ENCODE measurements at places on chromosomes 6 and 20.

DNA sequence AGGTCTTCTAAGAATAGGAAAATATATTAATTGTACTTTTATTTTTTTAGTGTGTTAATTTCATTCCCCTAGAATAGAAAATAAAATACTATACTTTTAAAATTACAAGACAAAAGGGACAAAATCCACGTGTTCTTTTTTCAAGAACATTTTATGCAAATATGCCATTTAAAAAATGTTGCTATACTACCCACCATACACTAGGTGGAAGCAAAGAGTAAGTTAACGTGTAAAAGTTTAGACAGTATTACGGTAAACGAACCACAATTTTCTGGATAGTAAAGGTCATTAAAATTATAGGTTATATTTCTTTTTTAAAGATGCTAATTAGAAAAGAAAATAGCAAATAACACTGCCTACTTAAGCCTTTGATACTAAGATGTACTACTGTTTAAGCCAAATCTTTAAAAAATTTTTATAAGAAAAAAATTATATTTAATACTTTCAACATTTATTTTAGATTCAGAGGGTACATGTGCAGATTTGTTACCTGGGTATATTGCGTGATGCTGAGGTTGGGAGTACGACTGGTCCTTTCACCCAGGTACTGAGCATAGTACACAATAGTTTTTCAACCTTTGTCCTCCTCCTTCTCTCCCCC is 287.6 kb downstream of the PHF3 start:
- no peak for DNase-seq

GRCh38 chr20:35547329-35547728 is 5.5 kb downstream of the ERGIC3 start:
- no peak for DNase-seq

GRCh38 chr6:137277971-137278637 is 58.9 kb upstream of the IFNGR1 start:
- DNase-seq: no peak

DNA sequence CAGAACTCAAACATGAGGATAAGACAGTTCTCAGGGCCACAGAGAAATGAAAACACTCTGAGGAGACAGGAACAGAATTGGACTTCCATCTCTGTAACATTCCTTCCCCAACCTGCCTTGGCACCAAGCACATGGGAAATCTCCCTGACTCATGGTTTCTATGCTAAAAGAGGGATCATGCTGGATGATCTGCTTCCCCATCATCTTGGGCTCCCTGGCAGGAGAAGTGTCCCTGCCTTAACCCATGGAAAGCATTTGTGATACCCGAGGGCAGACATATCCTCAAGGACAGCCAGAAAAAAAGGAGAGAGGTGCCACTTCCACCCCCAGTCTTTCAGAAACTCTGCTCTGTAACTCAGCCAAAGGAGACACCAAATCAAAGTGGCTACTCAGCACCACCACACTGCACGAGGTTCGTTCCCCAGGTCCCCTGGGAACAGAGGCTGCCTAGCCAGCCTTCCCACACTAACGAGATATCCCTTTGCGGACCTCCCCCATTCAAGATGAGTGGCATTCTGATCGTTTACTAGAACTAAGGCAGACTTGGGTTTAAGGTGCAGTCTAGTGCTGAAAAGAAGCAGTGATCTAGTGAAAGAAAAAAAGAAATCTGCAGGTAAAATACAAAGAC is 34.8 kb downstream of the BLOC1S5 start:
- DNase-seq: no peak

DNA sequence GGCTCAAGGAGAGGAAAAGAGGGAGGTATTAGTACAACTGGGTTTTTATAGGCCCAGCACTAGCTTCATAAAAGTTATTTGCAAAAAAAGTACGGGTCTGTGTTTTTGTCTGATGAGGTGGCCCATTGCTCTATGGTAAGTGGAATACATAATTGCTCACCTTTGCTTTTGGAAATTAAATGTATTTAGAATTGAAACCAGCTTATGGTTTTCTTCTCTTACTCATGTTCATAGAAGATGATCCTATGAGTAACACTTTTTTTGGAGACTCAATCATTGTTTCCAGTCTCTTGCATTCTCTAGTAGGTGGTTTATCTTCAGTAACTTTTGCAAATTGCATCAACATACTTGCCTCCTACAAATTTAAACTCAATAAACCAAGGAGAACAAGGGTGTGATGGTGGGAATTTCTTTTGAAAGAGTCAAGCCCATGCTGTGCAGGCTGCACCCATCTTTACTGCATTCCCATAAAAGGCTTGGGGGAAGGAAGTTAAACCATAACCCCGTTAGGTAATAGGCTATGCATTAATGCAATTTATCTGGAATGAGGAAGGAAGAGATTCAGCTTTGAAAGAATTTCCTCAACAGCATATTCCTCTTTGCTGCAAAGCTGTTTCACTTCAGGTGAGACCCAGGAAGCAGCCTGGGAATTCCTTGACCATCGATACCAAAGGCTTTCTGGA is 48.5 kb upstream of the EDN1 start:
- DNase-seq: no peak

DNA sequence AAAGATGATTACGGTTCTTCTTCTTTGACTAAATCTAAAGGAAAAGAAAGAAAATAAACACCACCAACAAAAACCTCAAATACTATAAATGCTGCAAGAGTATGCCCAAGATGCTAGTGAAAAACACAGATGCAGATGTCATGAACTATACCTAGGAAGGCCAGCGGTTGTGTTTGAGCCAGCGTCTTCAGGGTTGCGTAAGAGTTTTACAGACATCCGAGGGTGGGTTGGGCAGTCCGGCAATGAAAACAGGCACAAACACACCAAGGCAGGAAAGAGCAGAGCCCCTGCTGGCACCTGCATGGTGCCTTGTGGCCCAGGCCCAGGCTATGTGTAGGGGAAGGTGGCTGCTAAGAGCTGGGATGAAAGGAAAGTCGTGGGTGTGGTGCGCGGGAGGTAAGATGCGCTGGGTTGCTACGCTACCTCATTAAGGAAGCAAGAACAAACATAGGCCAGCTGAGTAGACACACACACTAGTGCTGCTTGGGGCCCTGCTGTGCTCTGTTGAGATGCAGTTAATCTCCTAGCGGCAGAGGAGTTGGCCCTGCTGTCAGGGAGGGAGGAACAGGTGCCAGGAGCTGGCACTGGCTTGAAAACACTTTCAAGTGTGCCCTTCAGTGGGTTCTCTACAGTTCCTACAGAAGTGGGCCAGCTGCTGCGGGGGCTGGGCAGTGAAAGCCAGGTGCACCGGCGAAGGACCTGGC is 170.2 kb upstream of the PLN start:
- DNase-seq: no peak

DNA sequence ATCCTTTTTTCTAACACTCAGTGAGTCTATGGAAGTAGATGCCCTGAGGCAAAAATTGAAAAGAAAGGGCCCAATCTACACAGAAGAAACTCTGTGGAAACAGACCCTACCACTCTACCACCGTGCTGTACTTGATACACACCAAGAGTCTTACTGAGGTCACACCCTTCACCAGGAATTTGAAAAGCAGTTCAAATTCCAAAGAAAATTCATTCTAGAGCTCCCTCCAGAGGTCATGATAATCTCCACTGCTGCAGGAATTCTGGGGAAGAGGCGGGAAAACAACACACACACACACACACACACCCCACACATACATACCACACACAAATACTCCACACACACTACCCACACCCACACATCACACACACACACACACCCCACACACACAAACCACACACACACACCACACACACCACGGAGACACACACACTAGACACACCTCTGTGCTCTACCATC is 336.8 kb downstream of the HDGFL1 start:
- no peak for DNase-seq

- no peak for DNase-seq
These were observed 67.5 kb downstream of the PHACTR3 start for GRCh38 chr20:59671661-59672471.

DNA sequence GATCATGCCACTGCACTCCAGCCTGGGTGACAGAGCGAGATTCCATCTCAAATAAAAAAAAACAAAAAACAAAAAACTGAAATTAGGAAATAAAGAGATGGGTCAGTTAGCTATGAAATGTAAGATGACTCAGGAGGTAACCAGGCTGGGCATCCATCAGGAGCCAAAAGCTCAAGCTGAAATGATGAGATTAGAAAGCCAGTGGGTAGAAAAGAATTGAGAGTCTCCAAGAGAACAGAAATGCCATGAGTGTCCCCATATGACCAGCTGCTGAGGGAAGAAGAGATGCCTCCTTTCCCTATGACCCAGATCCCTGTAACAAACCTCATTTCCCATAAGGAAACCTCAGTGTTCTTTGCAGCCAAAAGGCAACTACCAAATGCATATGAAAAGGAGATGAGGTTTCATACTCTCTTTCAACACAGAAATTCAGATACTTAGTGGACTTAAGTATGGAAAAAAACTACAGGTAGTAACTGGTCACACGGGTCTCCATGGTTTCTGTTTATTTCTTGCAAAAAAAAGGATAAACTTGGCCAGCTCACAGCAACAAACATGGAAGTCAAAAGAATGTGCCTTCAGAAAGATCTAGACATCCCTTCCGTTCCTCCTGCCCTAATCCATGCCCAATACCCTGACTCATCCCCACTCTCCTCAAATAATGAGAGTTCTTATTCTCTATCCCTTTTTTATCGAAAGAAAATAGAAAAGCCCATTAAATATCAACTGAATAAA is 8.1 kb downstream of the ARHGAP18 start:
- no peak for DNase-seq

- no peak for DNase-seq
These were observed 331.6 kb downstream of the RNGTT start for GRCh38 chr6:88631830-88632229.

- DNase-seq: peak; percentile 42
These were observed 545 bp downstream of the ACTR5 start for GRCh38 chr20:38748861-38749149.

- DNase-seq: no peak
These were observed 31.9 kb upstream of the SIRPA start for GRCh38 chr20:1863296-1863695.

DNA sequence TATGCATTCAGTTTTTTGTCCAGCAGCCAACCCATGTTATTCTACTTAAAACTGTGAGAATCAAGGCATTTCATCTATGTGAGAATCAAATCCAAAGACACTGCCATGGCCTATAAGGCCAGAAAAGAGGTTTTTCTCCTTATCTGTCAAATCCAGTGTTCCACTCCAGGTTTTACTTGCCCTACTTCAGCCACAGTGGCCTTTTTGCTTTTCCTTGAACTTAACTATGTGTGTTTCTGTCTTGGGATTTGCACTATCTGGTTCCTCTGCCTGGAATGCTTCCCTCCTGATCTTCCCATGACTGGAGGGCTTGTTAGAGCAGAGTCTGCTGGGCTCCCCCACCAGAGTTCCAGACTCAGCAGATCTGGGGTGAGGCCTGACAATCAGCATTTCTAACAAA is 113.1 kb upstream of the DOK5 start:
- no peak for DNase-seq

DNA sequence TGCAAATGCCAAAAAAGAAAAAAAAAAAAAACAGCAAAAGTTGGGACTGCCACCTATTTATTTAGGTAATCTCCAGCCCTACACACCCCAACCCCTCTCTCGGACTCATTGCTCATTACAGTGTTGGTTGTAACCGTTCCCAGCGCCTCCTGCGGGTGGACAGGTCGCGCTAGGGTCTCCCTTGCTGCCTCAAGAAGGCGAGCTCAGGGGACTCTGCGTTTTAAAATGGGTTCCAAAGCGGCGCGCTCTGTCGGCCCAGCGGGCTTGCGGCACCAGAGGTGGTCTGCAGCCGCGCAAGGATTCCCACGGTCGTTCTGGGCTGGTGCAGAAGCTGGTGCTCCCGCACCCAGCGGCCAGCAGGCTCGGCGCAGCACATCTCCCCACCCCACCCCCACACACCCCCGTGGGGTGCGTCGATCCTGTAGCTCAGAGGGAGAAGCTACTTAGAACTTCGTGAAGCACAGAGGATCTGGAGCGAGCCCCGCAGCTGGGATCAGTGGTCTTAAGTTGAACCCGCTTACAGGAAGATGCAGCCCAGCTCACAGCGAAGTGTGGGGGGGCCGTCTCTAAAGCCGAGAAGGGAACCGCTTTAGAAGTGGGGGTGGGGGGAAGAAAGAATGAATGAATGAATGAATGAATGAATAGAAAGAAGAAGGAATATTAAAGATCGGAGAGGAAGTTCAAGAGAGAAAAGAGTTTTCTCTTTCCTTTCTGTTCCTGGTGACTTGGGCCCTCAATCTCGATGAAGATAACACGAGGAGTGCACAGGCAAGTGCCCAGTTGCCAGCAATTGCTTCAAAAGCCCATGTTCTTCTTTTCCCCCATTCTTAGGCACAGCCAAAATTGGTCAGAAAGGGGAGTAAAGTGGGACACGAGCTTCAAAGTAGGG is 780 bp downstream of the TFAP2A start:
- DNase-seq: no peak

DNA sequence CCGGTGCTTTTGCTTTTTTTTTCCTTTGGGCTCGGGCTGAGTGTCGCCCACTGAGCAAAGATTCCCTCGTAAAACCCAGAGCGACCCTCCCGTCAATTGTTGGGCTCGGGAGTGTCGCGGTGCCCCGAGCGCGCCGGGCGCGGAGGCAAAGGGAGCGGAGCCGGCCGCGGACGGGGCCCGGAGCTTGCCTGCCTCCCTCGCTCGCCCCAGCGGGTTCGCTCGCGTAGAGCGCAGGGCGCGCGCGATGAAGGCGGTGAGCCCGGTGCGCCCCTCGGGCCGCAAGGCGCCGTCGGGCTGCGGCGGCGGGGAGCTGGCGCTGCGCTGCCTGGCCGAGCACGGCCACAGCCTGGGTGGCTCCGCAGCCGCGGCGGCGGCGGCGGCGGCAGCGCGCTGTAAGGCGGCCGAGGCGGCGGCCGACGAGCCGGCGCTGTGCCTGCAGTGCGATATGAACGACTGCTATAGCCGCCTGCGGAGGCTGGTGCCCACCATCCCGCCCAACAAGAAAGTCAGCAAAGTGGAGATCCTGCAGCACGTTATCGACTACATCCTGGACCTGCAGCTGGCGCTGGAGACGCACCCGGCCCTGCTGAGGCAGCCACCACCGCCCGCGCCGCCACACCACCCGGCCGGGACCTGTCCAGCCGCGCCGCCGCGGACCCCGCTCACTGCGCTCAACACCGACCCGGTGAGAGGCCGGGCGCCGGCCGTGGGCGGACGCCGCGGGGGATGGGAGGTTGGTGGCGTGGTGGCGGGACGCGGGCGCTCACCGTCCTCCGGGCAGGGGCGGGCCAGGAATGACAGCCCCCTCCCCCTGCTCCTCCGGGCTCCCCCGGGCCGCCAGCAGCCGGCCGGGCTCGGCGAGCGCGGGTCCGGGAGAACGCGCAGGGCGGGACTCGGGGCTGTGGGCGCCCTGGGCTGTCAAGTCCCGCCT is 606 bp downstream of the ID4 start:
- no peak for DNase-seq

GRCh38 chr6:68967549-68968300 is 332.6 kb downstream of the ADGRB3 start:
- peak; percentile 58 for DNase-seq

GRCh38 chr6:139650941-139651340 is 276.5 kb upstream of the CITED2 start:
- no peak for DNase-seq

DNA sequence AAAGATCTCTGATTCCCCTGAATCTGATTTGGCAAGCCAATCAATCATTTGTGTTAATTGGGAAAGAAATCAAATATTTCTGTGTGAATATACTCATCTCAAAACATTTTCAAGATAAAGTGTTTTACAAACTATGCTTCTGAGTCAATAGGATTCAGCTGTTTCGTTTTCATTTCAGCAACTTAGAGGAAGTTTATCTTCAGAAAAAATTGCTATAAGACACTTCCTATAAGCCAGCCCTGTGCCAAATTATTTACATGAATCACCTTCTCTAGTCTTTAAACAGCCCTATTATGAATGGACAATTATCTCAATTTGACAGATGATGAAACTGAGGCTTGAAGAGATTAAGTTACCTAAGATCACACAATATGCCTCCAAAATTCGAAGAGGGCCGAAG is 10.9 kb downstream of the DEFB129 start:
- no peak for DNase-seq

GRCh38 chr20:57648878-57649616 is 28.8 kb upstream of the ZBP1 start:
- DNase-seq: no peak

All from activated naive CD8-positive, alpha-beta T cell treated with anti-CD3 and anti-CD28 coated beads, Interleukin-2, amount 50 U/mL, for 24 hours (primary cell).